ENCODE measurements at places on chromosomes 7 and 10. TPM values are rescaled to one million over a fixed set of nuclear protein-coding genes. Genes with fewer than 3 reads are reported as not detected.

The SH2B2 gene
- 4.7 TPM for total RNA-seq

The TFPI2 gene
- total RNA-seq = 649 TPM

The GPR26 gene
- total RNA-seq = not detected

The NAT16 gene
- total RNA-seq = not detected

The H2BK1 gene
- total RNA-seq = not detected

The OR2A5 gene
- total RNA-seq = not detected

The BMI1 gene
- total RNA-seq = 42.8 TPM

The TPST1 gene
- total RNA-seq = 343 TPM

The EPHA1 gene
- not detected for total RNA-seq

The HOXA10 gene
- total RNA-seq = 13.7 TPM

The PILRA gene
- total RNA-seq = 0.89 TPM

The COBL gene
- total RNA-seq = not detected

The CHPF2 gene
- 194 TPM for total RNA-seq

The FAM3C gene
- total RNA-seq = 79.7 TPM

The ALOX5 gene
- not detected for total RNA-seq

The CLEC2L gene
- not detected for total RNA-seq

The MGMT gene
- total RNA-seq = 15.1 TPM

The DGKI gene
- 15.5 TPM for total RNA-seq

The VPS41 gene
- total RNA-seq = 82.8 TPM

The TLX1 gene
- not detected for total RNA-seq

The RHOBTB1 gene
- total RNA-seq = 17.7 TPM

The STEAP4 gene
- not detected for total RNA-seq

The NACAD gene
- 7.4 TPM for total RNA-seq

The DDC gene
- not detected for total RNA-seq

The TMEM225B gene
- 0.89 TPM for total RNA-seq

The ADAP1 gene
- total RNA-seq = 8.1 TPM

The NRAP gene
- not detected for total RNA-seq

The CYP3A7 gene
- total RNA-seq = 0.30 TPM

The SNX8 gene
- total RNA-seq = 17.2 TPM

The VGF gene
- 3.0 TPM for total RNA-seq

The SRRM3 gene
- total RNA-seq = 0.30 TPM

The LAMB1 gene
- 432 TPM for total RNA-seq

The FKBP9 gene
- 320 TPM for total RNA-seq

The EVX1 gene
- total RNA-seq = not detected

The VWC2 gene
- not detected for total RNA-seq

The SLIT1 gene
- total RNA-seq = 0.05 TPM

The FAM221A gene
- total RNA-seq = 2.0 TPM

The OPALIN gene
- not detected for total RNA-seq

The ASB10 gene
- total RNA-seq = not detected

The SAMD9L gene
- 17.0 TPM for total RNA-seq

The CACUL1 gene
- total RNA-seq = 33.9 TPM

The MYL10 gene
- not detected for total RNA-seq

The RALA gene
- total RNA-seq = 28.9 TPM

The KCP gene
- total RNA-seq = 0.30 TPM

The PDCD11 gene
- 63.7 TPM for total RNA-seq

Data from smooth muscle cell of the umbilical artery (primary cell).